Renal cortical epithelial cell (primary cell): ENCODE measurements at places on chromosomes 5 and 9.
A peak's percentile ranks its signal among the peaks of the same experiment; 100 is the strongest.

DNA sequence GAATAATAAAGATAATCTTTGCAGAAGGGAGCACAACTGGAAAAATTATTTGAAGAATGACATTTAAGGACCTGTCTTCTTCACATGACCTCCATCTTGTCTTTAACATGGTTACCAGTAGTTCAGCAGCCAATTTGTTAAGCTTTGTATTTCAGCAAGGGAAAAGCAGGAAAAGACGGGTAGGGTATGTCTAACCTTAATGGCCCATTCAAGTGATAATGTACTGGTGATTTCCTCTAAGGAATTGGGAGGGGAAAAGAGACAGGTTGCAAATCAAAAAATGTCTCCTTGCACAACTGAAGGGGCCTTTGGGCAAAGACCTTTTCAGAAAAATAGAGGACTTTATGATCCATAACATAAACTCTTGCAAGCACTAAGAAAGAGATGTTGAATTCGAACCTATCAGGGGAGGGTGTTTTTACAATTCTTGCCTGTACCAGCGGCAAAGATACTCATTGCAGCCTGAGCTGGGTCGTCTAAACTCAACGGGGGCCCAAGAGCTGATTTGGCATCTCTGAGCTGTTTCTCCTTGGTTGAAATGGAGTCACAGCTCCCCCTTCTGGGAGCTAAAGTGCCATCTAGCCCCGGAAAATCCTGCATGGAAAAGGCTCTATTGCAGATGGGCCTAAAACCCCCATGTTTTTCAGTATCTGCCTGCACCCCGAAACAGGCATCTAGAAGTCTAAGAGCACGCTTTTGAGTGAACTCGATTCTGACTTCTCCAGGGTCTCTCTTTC, 3.8 kb downstream of the BRINP1 start:
- peak; percentile 33 for DNase-seq

- no peak for DNase-seq
Observed at GRCh38 chr5:122371511-122372151, 59.6 kb downstream of the SNCAIP start.

GRCh38 chr9:105168870-105169319, 75.6 kb upstream of the SLC44A1 start:
- DNase-seq, result no peak

DNA sequence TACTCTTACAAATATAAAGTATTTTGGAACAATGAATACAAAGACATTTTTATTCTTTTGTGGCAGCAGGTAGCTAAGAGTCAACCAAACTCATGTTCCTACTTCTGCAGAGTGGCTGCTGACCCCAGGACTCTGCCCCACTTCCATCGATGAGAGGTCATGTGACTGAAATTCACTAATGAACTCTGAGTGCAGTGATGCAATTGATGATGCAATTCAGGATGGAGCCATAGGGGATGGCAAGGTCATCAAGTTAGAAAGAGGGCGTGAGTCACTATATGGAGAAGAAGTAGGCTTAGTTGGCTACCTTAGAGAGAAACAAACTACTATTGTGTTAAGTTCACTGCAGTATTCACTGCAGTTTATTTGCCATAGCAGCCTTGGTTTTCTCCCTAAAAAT, 340.4 kb downstream of the CTNND2 start:
- no peak for DNase-seq
